ENCODE measurements at places on chromosomes 1 and 21.
A peak's percentile ranks its signal among the peaks of the same experiment; 100 is the strongest.

- peak; percentile 74 for DNase-seq
Measured at GRCh38 chr1:231986631-231987336, 360.2 kb downstream of the DISC1 start.

- peak; percentile 84 for DNase-seq
Measured at GRCh38 chr1:116418091-116418830, 45.2 kb downstream of the ATP1A1 start.

- DNase-seq: no peak
Measured at GRCh38 chr21:42781971-42782722, 97.2 kb downstream of the WDR4 start.

- no peak for DNase-seq
Measured at GRCh38 chr1:24751833-24752232, 6.6 kb downstream of the CLIC4 start.

GRCh38 chr21:33783187-33783979, 132.2 kb downstream of the ATP5PO start:
- no peak for DNase-seq

GRCh38 chr1:55050283-55050682, 10.9 kb downstream of the PCSK9 start:
- peak; percentile 74 for DNase-seq

- DNase-seq: peak; percentile 1
Measured at GRCh38 chr1:65979136-65980044, 186.7 kb downstream of the PDE4B start.

- DNase-seq: peak; percentile 97
Measured at GRCh38 chr1:54488065-54488750, 59.8 kb upstream of the ACOT11 start.

Measured in foreskin fibroblast (primary cell).